ENCODE measurements at places on chromosomes 6 and 20. TPM values are rescaled to one million over a fixed set of nuclear protein-coding genes. Genes with fewer than 3 reads are reported as not detected.

Gene EGFL8
- 7.5 TPM for total RNA-seq

Gene SLC13A3
- 10.8 TPM for total RNA-seq

Gene DEFB132
- not detected for total RNA-seq

Gene RFX6
- total RNA-seq, result not detected

Gene EYS
- 0.78 TPM for total RNA-seq

Gene CTAGE9
- not detected for total RNA-seq

Gene OSTM1
- 61.8 TPM for total RNA-seq

Gene GRIK2
- total RNA-seq, result 82.7 TPM

Gene CDH4
- total RNA-seq, result 22.3 TPM

Gene MOXD1
- total RNA-seq, result 18.6 TPM

Gene SNAP91
- total RNA-seq, result 106 TPM

Gene BTN1A1
- total RNA-seq, result not detected

Gene ID4
- 132 TPM for total RNA-seq

Gene ADGRF4
- not detected for total RNA-seq

Gene HLA-DQA1
- 0.16 TPM for total RNA-seq

Gene ELOVL2
- 52.7 TPM for total RNA-seq

Gene LGSN
- total RNA-seq, result 0.47 TPM

Gene PROKR2
- 40.4 TPM for total RNA-seq

Gene CALHM5
- 0.78 TPM for total RNA-seq

Gene C4A
- 8.6 TPM for total RNA-seq

Gene MEP1A
- total RNA-seq, result not detected

Gene UBE2J1
- 62.5 TPM for total RNA-seq

Gene OPRL1
- total RNA-seq, result 14.3 TPM

Gene MAP1LC3A
- total RNA-seq, result 30.7 TPM

Gene ZNF334
- total RNA-seq, result 13.6 TPM

Gene SYNCRIP
- 118 TPM for total RNA-seq

Gene HLA-A
- total RNA-seq, result 46.6 TPM

Gene EYA2
- total RNA-seq, result 0.94 TPM

Gene LZTS3
- 12.0 TPM for total RNA-seq

Gene L3MBTL3
- total RNA-seq, result 38.8 TPM

Gene APOBEC2
- total RNA-seq, result 0.62 TPM

Gene MAPK13
- total RNA-seq, result 3.0 TPM

Gene CHD6
- total RNA-seq, result 52.6 TPM

Gene TFB1M
- 17.2 TPM for total RNA-seq

Gene EFCAB8
- total RNA-seq, result not detected

Gene MCUR1
- 34.6 TPM for total RNA-seq

Gene BPI
- not detected for total RNA-seq

Gene FUT9
- total RNA-seq, result 97.0 TPM

Gene LY6G6F
- total RNA-seq, result not detected

Gene WRNIP1
- 48.7 TPM for total RNA-seq

Gene CNBD2
- total RNA-seq, result 5.5 TPM

Gene PFDN4
- 149 TPM for total RNA-seq

Gene FAM162B
- total RNA-seq, result 2.8 TPM

Gene CENPB
- 55.4 TPM for total RNA-seq

Gene LRRC73
- total RNA-seq, result 2.7 TPM

Gene GPLD1
- total RNA-seq, result 12.6 TPM

Gene LPIN3
- 0.16 TPM for total RNA-seq

Gene NKAPL
- 4.1 TPM for total RNA-seq

Gene PKIB
- total RNA-seq, result 1.7 TPM

Gene HEY2
- 0.62 TPM for total RNA-seq

Gene HCRTR2
- 14.3 TPM for total RNA-seq

All from occipital lobe (tissue), 3 donors.